ENCODE measurements at places on chromosomes 4 and X.

- DNase-seq = no peak
Observed at GRCh38 chrX:12814420-12814819, 23.2 kb downstream of the PRPS2 start.

DNA sequence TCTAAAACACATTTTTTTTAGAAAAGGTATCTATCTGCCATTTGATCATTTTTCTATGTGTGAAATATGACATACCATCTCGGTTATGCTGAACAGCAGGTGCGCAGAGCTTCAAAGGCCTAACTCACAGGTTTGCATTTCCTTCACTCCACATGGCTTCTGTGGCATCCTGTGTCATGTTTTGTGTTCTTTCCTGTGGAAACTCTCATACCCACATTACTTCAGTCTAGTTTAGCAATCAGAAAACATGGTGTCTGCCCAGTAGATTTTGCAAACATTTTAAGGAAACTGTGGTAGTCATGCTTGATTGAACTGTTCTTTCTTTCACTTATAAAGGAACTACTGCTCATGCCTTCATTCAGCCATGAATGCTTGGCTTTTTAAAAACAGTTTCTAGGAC is 11.3 kb upstream of the ARAP2 start:
- DNase-seq = no peak

- no peak for DNase-seq
Observed at GRCh38 chr4:4791299-4792111, 68.0 kb upstream of the MSX1 start.

- no peak for DNase-seq
Observed at GRCh38 chrX:6793000-6793399, 258.1 kb upstream of the VCX3A start.

DNA sequence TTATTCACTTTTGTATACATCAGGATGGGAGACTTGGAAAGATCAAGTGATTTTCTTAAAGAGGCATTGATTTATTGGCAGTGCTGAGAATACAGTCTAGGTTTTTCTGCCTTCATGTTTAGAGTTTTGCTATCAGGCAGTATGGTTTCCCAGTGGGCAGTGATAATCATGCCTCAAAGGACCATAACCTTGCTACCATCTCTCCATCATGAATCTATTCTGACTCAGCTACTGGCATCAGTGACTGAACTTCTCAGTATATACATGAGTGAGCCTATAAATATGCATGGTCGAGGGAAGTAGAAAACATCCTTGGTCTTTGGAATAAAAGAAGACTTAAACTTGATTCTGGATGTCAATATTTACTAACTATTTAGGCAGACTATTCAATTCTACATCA is 562.0 kb upstream of the AADAT start:
- DNase-seq = no peak

GRCh38 chrX:73944563-73944908 is 359.4 kb upstream of the ZCCHC13 start:
- no peak for DNase-seq

GRCh38 chr4:33802578-33802977 is 2441.7 kb downstream of the ARAP2 start:
- no peak for DNase-seq

- DNase-seq = no peak
Observed at GRCh38 chr4:170079981-170080380, 9.8 kb downstream of the AADAT start.

GRCh38 chr4:152063621-152064240 is 302.9 kb upstream of the GATB start:
- no peak for DNase-seq

DNA sequence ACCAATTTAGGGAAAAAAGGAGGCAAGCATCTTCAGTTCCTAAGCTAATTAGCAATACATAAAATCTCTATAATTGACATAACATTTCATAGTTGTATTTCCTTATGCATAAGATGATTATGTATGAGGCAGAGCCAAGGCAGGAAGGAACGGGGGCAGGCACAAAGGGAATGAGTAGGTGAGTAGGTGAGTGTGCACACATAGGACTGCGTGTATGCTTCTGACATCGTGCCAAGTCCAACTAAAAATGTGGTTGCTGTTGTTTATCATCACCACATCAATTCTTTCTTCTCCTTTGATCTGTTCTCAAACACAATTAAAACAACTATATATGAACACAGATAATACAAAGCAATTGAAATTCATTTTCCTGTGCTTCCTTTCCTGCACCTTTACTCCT is 131.2 kb downstream of the UNC5C start:
- DNase-seq = no peak

DNA sequence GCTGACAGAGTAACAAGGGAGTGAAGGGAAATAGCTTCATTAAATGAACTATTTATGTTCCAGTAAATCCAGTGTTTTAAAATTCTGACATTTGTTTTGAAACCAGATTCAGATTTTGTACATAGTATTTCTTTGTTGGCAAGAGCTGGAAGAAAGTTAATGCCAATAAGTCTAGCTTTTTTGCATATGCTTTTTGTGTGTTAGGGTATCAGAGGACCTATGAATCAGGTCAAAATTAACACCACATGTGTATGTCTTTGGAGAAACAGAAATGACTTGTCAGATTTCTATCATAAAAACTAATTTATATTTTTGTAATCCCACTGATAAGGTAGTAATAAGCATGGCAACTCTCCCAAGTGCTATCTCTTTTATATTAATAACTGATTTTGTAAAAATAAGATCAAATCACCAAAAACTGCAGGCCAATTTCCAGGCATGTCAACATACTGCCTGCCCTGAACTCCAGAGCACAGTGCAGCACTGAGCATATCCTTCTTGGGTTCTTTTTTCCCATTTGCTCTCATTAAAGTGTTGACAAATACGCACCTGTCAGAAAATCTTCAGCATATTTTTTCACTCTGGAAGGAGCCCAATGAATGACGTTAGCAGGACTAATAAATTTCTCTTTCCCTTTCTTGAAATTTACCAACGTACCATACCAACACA is 65.5 kb downstream of the SH3RF1 start:
- DNase-seq = no peak

DNA sequence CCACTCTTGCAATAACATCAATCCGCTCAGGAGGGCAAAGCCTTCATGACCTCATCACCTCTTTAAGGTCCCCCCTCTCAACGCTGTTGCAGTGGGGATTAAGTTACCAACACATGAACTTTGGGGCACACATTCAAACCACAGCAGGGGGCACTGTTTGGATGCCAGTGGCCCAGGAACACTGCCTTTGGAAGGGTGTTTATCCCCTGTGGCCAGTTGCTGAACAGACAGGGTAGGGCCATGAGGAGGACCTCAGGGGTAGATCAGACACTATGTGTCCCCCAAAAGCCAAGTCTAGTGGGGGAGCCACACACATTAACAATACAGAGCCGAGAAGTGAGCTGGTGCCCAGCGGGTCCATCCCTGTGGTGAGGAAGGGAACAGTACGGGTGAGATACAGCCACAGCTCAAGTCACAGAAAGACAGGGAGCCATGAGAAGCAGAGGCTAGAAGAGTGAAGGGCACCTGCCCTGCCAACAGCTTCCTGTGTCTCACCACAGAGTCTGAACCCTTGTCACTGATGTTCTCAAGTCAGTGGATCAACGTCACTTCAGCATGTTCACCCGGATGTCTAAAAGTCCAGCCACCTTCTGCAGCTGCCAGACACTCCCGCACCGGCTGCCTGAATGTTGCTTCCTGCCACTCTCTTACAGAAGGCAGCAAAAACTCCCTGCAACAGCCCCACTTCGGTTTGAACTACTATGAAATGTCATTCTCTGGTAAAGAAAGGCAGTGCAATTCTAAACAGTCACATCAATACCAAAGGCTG is 19.9 kb upstream of the MXD4 start:
- DNase-seq = no peak

- DNase-seq = peak; percentile 68
Observed at GRCh38 chr4:101953949-101954348, 163.4 kb downstream of the BANK1 start.

DNA sequence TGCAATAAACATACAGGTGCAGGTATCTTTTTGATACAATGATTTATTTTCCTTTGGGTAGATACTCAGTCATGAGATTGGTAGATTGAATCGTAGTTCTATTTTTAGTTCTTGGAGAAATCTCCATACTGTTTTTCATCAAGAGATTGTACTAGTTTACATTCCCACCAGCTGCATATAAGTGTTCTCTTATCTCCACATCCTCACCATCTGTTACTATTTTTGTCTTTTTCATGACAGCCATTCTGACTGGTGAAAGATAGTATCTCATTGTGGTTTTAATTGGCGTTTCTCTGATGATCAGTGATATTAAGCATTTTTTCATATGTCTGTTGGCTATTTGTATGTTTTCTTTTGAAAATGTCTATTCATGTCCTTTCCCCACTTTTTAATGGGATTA is 202.2 kb downstream of the RAPGEF2 start:
- no peak for DNase-seq

GRCh38 chr4:126960760-126961159 is 672.0 kb upstream of the INTU start:
- no peak for DNase-seq

DNA sequence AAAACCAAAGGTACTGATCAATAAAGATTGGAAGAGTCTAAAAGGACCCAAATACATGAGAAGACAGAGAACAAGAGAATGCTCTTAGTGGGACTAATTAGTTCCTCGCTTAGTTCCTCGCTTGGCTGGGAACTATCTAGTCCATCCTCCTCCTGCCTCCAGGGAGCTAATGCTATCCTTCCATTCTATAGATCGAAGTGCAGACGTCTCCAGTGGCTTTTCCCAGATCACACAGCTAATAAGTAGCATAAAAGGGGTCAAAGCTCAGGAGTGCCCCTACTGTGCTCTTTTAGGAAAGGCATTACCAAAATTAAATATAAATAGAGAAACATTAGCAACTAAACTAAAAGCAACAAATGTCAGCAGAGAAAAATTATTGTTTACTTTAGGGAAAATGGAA is 42.3 kb upstream of the PPARGC1A start:
- DNase-seq = no peak

DNA sequence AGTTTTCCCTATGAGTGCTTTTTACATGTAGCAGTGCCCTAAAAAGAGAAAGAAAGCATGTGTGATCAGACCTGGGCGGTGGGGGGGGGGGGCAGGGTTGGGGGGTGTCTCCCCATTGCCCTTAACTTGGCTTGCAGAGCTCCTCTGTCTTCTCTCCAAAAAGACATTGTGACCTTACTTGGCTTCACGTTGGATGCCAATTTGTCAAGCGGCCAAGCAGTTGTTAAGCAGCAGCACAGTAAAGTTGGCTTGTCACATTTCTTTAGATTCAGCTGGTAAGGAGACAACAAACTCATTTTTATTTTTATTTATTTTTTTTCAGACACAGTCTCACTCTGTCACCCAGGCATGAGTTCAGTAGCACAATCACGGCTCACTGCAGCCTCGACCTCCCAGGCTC is 57.3 kb upstream of the ZNF157 start:
- DNase-seq = no peak

GRCh38 chrX:92230628-92231027 is 451.5 kb downstream of the PCDH11X start:
- no peak for DNase-seq

- no peak for DNase-seq
Observed at GRCh38 chrX:78213331-78213730, 73.9 kb upstream of the TAF9B start.

DNA sequence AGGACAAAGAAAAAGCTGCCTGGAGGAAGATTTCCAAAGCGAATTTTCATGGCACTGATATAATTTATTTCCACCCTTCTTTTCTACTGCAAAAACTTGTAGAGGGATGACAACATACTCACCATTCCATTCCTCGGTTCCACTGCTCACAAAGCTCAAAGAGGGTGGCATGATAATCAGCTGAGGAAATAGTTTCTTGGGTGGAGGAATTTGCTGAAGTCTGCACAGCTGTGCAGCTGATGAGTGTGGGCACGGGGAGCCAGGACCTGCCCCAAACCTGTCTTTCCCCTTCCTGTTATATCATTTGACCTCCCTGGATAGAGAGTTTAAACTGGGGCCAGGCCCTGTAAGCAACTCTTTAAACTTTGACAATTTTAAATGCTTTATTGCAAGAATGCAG is 160.6 kb downstream of the PACRGL start:
- DNase-seq = no peak

DNA sequence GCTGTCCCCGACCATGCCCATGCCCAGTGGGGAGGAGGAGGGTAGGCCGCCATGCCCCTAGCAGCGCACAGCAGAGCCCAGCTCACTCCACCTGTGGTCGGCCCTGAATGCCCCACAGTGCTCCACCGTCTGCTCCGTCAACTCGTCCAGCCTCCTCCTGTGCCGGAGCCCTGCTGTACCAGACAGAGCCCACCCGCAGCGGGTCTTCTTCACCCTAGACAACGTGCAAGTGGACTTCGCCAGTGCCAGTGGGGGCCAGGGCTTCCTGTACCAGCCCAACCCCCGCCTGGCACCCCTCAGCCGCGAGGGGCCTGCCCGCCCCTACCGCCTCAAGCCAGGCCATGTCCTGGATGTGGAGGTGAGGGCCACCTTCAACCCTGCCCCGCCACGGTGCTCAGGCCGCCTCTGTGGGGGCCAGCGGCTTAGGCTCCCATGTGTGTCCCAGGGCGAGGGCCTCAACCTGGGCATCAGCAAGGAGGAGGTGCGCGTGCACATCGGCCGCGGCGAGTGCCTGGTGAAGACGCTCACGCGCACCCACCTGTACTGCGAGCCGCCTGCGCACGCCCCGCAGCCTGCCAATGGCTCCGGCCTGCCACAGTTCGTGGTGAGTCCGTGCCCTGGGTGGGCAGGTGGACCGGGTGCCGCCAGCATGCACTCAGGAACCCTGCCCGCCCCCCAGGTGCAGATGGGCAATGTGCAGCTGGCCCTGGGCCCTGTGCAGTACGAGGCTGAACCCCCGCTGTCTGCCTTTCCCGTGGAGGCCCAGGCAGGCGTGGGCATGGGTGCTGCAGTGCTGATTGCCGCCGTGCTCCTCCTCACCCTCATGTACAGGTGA is 6.9 kb upstream of the SRPK3 start:
- no peak for DNase-seq

DNA sequence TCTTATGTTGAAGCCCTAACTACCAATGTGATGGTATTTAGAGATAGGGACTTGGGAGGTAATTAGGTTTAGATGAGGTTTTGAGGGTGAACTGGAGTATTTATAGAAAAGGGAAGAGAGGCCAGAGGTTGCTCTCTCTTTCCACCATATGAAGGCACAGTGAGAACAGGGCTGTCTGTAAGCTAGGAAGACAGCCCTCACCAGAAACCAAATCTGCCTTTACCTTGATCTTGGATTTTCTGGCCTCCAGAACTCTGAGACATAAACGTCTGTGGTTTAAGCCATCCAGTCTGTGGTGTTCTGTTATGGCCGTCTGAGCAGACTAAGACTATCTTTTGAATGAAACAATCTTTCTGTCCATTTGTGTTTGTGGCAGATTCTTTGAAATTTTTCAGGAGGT is 223.7 kb downstream of the PDHA2 start:
- no peak for DNase-seq

- no peak for DNase-seq
Observed at GRCh38 chrX:78573630-78574029, 85.5 kb downstream of the RTL3 start.

DNA sequence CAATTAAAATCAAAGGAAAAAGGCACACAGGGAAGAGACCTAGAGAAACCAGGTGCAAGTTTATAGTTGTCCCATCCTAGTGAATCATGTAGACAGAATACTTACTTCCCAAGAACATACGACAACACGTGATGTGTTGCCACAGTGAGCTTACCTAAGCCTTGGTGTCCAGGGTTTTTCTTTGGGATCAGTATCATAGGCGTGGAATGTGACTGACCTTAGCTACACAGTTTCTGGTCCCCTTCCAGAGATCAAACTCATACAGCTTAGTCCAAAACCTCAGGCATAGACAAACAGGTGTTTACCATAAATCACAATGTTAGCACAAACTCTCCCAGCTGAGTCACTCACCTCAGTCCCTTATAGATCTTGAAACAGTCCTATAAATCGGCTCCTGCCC is 17.7 kb downstream of the SLC25A31 start:
- DNase-seq = no peak

- no peak for DNase-seq
Observed at GRCh38 chr4:146142768-146143167, 32.8 kb upstream of the LSM6 start.

All from T47D (cell line).